ENCODE measurements at places on chromosomes 4 and X.

DNA sequence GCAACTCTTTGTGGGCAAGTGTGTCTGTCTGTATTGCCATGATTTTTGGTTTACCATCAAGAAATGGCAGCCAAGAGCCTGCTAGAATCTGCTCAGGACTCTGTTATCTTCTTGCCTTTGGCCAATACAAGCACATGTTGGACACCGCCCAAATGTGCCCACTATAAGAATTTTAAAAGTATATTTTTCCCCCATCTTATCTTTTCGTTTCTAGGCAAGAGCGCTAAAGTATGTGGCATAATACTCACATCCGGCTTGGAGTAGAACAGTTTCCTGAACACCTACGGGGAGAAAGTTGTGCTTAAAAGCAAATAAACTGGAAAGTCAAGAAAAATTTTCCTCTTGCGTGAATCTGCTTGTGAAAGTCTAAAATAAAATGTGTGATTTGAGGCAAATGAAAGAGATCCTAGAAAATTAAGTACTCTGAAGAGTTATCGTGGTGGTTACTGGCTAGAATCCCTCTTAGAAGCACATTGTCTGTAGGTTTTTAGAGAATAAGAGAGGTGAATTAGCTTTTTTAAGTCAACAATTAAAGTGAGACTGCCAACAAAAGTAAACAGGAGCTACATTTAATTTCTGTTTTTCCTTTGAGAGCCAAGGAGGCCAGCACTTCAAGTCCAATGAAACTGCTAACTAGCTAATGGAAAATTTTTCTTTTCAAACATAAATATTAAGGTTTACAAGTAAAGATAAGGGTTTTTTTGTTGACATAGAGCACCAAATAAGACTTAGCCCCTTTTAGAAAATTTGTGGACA is 220.2 kb downstream of the SOWAHB start:
- DNase-seq, result no peak

GRCh38 chr4:156811963-156812362 is 159.6 kb downstream of the PDGFC start:
- DNase-seq, result no peak

- DNase-seq, result no peak
Observed at GRCh38 chr4:4727536-4727935, 131.9 kb upstream of the MSX1 start.

DNA sequence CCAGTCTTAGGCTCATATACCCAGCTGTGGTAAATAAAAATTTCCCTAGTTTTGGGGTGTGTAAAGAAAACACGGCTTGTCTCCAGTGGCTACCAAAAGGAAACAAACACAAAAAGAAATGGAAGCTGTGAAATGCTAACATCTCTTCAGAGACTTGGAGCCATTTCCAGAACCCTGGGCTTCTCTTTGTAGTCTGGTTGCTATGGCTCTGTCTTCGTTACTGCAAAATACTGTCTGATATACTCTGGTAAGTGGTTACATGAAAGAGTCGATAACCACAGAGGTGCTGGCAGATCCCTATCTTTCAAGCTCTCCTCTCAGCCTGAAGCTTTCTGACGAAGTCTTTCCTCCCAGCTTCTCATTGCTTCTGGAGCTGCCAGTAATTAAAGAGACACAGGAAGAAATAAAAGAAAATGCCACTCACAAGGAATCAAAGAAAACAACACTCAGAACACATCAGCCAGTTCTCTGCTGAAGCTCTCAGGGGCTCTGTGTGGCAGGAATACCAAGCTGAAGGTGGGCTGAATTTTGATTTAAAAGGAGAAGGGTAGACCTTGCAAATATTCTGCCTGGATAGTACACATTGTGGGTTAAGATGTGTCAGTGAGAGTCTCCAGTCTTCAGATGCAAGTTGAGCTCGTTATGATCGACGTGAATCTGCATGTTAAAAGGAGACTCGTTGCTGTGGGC is 107.6 kb upstream of the FAM9C start:
- no peak for DNase-seq

DNA sequence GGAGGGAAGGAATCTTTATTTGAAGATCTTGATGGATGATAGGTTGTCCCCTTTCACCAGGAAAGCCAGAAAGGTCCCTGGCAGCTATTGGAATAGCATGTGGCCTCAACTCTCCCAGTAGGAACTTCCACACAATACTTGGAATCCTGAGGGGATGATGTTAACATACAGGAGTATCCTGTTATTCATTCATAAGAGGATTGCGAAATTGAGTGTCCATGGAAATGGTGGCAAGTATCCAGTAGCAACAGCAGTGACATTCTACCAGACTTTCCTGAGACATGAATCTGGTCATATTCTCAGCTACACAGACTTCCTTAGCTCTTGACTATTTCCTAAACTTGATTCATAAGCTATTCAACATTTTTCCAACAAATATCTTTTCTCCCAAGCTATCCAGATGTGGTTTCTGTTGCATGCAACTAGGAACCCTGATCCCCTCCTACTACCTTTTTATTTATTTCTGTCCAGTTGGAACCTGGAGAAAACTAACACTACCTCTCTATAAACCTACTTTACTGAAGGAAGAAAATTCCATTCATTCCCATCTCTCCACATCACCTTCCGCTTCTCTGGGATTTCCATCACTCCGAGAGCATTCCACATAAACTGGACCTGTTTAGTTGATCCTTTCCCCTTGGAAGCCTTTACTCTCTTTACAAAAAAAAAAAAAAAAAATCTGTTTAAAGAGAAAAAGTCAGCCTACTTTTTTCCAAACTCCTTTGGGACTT is 101.8 kb downstream of the ANXA5 start:
- no peak for DNase-seq

DNA sequence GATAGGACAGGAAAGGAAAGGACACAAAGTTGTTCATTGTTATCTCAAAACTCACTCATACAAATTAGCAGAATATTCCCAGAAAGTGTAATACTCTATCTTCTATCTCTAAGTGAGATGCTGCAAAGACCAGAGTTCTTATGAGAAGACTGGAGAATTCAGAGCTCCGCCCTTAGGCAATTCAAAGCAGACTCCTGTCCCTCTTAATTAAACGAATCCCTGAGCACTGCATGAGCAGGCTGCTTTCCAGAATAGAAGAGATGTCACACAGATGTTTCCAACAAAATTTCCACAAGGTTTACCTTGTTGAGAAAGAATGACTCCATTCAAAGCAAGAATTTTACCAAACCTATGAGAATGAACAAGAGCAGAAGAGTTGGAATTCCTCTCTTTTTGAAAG is 630.8 kb upstream of the INTU start:
- DNase-seq, result no peak

DNA sequence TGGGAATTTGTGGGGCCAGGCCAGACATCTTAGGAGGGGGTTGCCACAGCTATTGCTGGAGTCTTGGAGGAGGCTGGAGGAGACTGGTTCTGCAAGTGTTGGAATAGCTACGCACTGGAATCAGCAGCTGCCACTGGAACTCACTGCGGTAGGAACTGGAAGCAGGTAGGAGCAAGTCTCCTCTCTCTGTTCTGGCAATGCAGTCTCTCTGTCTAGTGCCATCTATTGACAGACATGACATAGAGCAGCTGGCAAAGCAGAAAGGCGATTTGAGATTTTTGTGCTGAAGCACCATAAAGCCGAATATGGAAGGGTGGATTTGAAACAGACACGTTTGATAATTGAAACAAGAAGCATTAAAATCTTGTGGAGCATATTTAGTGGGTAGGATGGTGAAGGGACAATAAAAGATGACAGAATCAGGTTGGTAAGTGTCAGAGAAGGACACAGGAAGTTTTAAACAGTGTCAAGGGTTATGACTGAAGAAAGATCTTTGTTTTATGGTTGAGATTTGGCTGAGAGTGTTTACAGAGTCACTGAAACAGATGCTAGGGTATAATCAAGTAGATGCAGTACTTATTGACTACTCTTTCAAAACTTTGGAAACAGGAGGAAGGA is 23.5 kb upstream of the SYNPO2 start:
- DNase-seq, result no peak

GRCh38 chr4:8867624-8868320 is 3.9 kb downstream of the HMX1 start:
- no peak for DNase-seq

GRCh38 chr4:178340468-178340867 is 898.2 kb upstream of the AGA start:
- no peak for DNase-seq

DNA sequence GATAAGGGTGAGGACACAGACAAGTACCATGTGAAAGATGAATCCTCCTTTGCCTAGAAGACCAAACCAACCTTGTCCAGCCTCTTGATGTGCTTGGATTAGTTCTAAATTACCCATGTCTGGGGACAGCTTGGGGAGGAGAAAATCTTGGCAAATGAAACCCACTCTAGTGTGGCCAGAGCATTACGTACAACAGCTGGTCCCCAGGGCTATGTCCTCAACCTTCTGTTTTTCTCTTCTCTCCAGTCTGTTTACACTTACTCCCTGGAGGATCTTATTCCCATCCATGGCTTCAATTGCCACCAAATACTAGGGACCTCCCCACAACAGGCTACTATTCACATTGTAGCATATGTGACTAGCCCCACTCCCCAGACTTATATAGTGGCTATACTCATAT is 384.5 kb downstream of the OPHN1 start:
- DNase-seq, result no peak

DNA sequence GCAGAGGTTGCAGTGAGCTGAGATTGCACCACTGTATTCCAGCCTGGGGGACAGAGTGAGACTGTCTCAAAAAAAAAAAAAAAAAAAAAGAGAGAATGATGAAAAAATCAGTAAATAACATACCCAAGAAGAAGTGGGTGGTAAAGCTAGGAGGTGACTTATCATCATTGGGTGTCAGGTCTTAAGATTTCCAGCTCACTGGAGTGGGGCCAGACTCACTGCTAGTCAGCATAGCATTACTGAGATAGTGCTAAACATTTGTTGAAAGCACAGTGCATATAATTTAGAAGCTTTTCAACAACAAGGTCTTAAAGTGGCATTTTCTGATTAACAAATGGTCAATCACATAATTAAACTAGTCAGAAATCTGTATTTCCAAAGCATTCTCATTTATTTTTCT is 221.8 kb upstream of the GYPA start:
- DNase-seq, result no peak

- no peak for DNase-seq
Observed at GRCh38 chr4:25290490-25291067, 22.0 kb upstream of the ZCCHC4 start.

GRCh38 chrX:69674891-69675290 is 59.0 kb downstream of the EDA start:
- DNase-seq, result no peak

DNA sequence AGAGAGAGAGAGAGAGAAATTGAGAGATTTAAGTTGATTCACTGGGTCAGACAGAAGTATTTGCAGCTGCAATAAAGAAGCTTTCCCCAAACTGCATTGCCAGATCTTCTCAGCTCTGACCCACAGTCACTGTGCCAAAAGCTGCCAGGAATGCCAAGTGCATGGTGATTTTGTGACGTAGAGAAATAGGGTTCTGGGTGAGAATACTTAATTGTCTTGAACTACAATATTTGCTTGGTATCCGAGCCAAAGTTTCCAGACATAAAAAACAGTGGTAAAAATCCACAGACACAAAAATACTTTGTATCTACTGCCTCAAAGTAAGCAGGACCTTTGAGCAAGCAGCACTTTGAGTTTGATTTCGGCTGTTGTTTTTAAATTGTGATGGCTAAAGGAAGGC is 331.1 kb downstream of the GRID2 start:
- DNase-seq, result no peak

GRCh38 chrX:38596939-38597338 is 35.6 kb downstream of the TSPAN7 start:
- no peak for DNase-seq

DNA sequence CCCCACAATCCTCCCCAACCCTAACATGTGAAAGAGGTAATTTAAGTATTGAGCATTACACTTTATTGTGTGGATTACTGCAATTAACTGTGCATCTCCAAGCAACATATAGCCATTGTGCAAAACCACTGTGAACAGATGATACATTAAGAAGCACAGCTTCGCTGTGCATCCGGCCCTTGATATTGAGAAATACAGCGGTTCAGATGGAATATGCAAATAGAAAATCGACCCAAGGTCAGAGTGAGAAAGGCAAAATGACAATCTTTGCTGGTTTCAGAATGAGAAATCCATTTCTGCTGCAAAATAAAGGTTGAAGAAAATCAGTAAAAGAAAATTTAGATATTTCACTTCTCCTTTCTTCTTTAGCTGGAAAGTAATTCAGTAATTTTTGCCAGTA is 805.9 kb upstream of the GRID2 start:
- no peak for DNase-seq

DNA sequence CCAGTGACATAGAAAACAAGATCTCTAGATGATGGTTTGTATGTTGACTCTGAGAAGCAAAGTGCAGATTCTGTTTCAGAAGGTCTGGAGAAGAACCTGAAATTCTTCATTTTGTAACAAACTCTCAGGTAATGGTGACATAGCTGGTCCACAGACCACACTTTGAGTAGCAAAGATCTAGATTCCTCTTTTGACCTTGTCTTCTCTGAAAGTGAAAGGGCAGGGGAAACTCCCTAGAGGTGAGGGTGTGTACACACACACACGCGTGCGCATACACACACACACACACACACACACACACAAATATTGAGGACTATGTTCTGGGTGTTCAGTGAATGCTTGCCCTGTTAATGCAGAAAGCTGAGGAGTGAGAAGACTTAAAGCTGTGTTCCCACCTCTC is 110.1 kb downstream of the NHSL2 start:
- DNase-seq, result no peak

- no peak for DNase-seq
Observed at GRCh38 chr4:113832803-113833202, 71.3 kb upstream of the CAMK2D start.

- DNase-seq, result no peak
Observed at GRCh38 chr4:177400030-177400429, 42.2 kb downstream of the AGA start.

DNA sequence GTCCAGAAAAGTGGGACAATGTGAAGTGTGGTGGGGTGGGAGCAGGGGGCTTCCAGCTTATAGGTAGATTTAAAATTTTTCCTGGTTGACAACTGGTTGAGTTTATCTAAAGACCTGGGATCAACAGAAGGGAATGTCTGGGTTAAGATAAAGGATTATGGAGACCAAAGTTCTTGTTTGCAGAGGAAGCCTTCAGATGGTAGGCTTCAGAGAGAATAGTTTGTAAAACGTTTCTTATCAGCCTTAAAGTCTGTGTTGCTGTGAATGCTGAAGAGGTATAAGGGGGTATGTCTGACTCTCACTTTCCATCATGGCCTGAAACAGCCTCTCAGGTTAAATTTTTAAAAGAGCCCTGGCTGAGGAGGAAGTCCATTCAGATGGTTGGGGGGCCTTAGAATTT is 20.5 kb downstream of the MGST2 start:
- DNase-seq, result no peak

DNA sequence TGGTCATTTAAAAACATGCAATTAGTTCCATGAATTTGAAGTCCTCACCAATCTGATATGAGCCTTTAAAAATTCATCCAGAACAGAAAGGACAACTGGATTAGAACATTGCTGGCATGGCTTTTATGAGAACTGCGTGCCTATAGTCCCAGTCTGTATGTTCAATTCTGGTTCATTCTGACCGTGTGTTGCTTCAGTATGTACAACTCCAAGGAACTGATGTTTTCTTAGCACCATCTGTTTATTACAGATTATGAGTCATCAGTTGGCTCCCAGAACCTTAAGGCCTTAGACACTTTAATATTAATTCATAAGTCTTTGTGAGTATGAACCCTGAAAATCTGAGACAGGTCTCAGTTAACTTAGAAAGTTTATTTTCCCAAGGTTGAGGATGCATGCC is 115.0 kb downstream of the CEP44 start:
- DNase-seq, result no peak

GRCh38 chrX:69504626-69505612 is 793 bp downstream of the NALF2 start:
- DNase-seq, result no peak

GRCh38 chr4:112031712-112032328 is 113.4 kb upstream of the FAM241A start:
- DNase-seq, result no peak

- DNase-seq, result no peak
Observed at GRCh38 chr4:89245459-89245858, 62.1 kb downstream of the GPRIN3 start.

Measured in stimulated activated CD8-positive, alpha-beta memory T cell treated with anti-CD3 and anti-CD28 coated beads, Interleukin-4, amount 100 ng/mL, for 24 hours (primary cell).